ENCODE measurements at places on chromosomes 3 and 15. TPM values are rescaled to one million over a fixed set of nuclear protein-coding genes. Genes with fewer than 3 reads are reported as not detected.

Gene GOLGA8O
- not detected for polyA plus RNA-seq

Gene CEP97
- polyA plus RNA-seq, result 6.1 TPM

Gene A4GNT
- polyA plus RNA-seq, result not detected

Gene COL8A1
- not detected for polyA plus RNA-seq

Gene C3orf49
- polyA plus RNA-seq, result not detected

Gene PARP6
- 34.4 TPM for polyA plus RNA-seq

Gene DAPK2
- 7.7 TPM for polyA plus RNA-seq

Gene ANKUB1
- not detected for polyA plus RNA-seq

Gene FBXW12
- polyA plus RNA-seq, result not detected

Gene SUSD5
- polyA plus RNA-seq, result not detected

Gene C2CD4B
- polyA plus RNA-seq, result not detected

Gene LSAMP
- 0.94 TPM for polyA plus RNA-seq
